ENCODE measurements at places on chromosomes 13 and 19. TPM values are rescaled to one million over a fixed set of nuclear protein-coding genes. Genes with fewer than 3 reads are reported as not detected.
A peak's percentile ranks its signal among the peaks of the same experiment; 100 is the strongest.

DNA sequence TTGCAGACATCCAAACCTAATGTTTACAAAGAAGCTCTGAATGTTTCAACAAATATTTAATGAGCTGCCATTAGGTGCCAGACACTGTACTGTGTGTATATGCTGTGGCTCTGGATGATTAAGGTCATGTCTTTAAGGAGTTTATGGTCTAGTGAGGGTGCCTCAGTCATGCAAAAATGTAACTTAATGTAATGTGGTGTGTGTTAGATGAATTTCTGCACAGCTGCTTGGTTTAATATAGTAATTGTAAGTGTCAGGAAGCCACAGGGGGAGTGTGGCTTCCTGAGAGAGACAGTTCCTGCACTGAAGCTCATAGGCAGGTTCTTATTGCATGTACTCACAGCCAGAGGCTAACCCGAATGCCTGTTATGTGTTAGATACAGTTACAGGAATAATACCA lies 43.3 kb downstream of the SPATA13 start:
- no peaks in the 10 kb centered on the region for H3K27me3 ChIP-seq
- H3K4me3 ChIP-seq = no peak overlapping the region
- DNase-seq = no peak
- H3K36me3 ChIP-seq = no peaks in the 10 kb centered on the region

DNA sequence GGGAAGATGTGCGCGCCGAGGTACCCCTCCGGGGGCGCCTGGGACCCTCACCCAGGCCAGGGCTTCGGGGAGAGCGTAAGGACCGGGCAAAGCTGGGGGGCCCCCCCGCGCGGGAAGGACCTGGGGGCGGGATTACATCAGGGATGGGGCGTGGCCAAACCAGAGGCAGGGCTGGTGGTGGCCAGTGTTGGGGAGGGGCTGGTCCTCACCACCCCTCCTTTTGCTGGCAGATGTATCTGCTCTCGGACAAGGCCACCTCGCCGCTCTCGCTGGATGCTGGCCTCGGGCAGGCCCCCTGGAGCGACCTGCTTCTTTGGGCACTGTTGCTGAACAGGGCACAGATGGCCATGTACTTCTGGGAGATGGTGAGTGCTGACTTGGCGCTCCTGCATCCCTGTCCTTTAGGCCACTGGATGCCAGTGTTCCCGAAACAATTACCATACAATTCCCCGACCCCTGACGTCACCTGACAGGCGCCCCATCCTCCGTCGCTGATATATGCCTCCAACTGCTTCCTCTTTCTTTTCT lies 25.3 kb downstream of the TRPM4 start:
- no peaks in the 10 kb centered on the region for H3K27me3 ChIP-seq
- H3K4me3 ChIP-seq = no peak overlapping the region
- no peaks in the 10 kb centered on the region for H3K4me1 ChIP-seq
- no peak overlapping the region for H3K27ac ChIP-seq
- peaks cover 1% of the 10 kb centered on the region for H3K36me3 ChIP-seq

GRCh38 chr13:49627831-49628652 lies at the start of gene ARL11:
TSS of gene ARL11 (plus strand) at chr13:49628507. CDS start at chr13:49630448, 1,941 bp downstream.
- DNase-seq = no peak
- H3K27me3 ChIP-seq = no peaks in the 10 kb centered on the region
- H3K4me3 ChIP-seq = no peak within 1 kb of the TSS
- no peaks in the 10 kb centered on the region for H3K4me1 ChIP-seq

DNA sequence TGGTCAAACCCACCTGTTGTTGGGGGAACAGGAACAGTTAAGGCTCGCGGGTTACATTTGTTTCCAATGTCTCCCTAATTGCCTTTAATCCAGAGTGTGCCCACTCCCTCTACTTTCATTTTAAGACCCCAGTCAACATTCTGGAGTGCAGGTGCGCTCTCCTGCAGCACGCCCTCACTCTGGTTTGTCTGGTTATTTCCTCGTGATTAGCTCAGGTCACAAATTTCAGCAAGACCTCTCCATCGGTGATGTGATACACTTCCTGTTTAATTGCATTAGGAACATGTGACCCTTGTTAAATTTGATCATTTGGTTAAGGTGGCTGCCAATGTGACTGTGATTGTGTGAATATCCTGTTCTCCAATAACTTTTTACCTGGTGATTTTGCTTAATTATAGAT lies 53.0 kb downstream of the TEX29 start:
- H3K27ac ChIP-seq = no peak overlapping the region
- H3K4me3 ChIP-seq = no peak overlapping the region
- H3K4me1 ChIP-seq = no peaks in the 10 kb centered on the region
- no peaks in the 10 kb centered on the region for H3K36me3 ChIP-seq
- H3K27me3 ChIP-seq = no peaks in the 10 kb centered on the region

GRCh38 chr13:113365583-113365970 lies 1.6 kb upstream of the GRTP1 start:
- no peak for DNase-seq
- H3K4me3 ChIP-seq = no peak overlapping the region
- H3K4me1 ChIP-seq = no peaks in the 10 kb centered on the region
- no peak overlapping the region for H3K27ac ChIP-seq
- no peaks in the 10 kb centered on the region for H3K36me3 ChIP-seq
- H3K27me3 ChIP-seq = peaks cover 8% of the 10 kb centered on the region

Gene SYDE1
- total RNA-seq = 17.5 TPM

DNA sequence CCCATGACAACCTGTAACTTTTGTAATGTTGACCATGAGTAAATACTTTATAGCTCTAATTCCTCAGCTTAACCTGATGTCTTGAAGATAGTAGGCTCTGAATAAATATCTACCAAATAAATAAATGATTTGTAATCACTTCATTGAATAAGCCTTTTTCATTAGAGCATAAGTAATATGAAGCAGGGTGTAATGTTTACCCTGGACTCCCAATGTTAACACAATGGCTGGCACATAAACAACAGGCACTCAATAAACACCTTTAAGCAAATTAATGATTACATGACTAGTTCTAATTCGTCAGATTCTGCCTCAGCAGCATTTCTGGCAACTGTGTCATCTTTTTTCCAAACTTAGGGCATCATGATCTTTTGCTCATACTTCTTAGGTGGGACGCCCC lies 396.3 kb downstream of the LIG4 start:
- no peak overlapping the region for H3K27ac ChIP-seq
- H3K36me3 ChIP-seq = no peaks in the 10 kb centered on the region
- no peak overlapping the region for H3K4me3 ChIP-seq
- H3K4me1 ChIP-seq = no peaks in the 10 kb centered on the region

DNA sequence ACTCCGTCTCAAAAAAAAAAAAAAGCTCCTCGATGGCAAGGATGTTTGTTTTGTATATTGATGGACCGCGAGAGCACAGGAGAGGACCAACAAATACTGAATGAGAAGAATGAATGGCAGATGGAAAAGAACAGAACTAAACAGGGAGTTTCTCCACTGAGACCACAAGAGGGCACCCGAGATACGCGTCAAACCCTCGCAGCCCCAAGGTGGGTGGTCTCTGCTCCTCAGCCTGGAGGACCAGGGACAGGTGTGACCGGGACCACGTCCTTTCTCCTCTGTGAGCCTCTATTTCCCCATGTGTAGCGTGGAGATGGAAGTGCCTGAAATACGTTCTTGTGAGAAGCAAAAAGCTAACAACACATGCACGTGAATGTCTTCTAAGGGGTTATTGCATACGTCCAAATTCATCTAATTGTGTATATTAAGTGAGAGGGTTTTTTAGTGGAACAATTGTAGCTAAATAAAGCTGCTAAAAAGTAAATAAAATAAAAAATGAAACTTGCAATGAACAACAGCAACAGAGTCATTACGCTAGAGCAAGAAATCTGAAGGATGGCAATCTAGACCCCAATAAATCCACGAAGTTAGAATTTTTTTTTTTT lies 8.3 kb upstream of the CDC42EP5 start:
- no peaks in the 10 kb centered on the region for H3K4me1 ChIP-seq
- no peaks in the 10 kb centered on the region for H3K36me3 ChIP-seq
- H3K27me3 ChIP-seq = no peaks in the 10 kb centered on the region
- no peak overlapping the region for H3K4me3 ChIP-seq

Gene RASL11A
- 82.2 TPM for total RNA-seq

DNA sequence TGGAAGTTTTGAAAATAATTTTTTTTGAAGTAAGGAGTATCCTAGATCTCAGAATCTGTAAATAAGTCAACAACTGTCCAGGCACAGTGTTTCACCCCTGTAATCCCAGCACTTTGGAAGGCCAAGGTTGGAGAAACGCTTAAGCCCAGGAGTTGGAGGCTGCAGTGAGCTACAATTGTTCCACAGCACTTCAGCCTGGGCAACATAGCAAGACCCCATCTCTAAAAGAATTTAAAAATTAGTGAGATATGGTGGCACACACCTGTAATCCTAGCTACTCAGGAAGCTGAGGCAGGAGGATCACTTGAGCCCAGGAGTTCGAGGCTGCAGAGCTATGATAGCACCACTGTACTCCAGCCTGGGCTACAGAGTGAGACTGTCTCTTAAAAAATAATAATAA lies 87.2 kb upstream of the ZNF507 start:
- no peaks in the 10 kb centered on the region for H3K4me1 ChIP-seq
- H3K27ac ChIP-seq = no peak overlapping the region
- no peak for DNase-seq
- H3K36me3 ChIP-seq = no peaks in the 10 kb centered on the region

DNA sequence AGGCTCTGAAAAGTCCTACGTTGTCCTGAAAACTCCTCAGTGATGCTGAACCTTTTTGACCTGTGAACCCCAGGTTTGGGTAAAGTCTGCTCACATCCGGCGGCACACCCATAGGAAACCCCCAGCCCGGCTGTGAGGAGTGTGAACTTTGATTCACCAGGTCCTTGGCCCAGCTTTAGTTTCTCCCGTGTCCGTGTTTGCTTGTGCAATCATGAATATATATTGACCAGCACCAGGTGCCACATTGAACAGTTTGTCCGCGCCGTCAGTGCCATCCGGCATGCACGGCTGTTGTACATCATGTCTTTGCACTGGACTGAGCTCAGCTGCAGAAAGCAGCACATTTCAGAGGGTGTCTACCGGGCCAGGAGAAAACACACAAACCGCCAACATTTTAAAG lies 45.3 kb downstream of the NFIC start:
- peaks cover 9% of the 10 kb centered on the region for H3K36me3 ChIP-seq
- DNase-seq = no peak
- peaks cover 11% of the 10 kb centered on the region for H3K4me1 ChIP-seq
- no peak overlapping the region for H3K27ac ChIP-seq
- no peak overlapping the region for H3K4me3 ChIP-seq

- no peaks in the 10 kb centered on the region for H3K4me1 ChIP-seq
- no peak overlapping the region for H3K4me3 ChIP-seq
- H3K27me3 ChIP-seq = no peaks in the 10 kb centered on the region
- H3K36me3 ChIP-seq = no peaks in the 10 kb centered on the region
Observed at GRCh38 chr13:24232037-24232436, 71.5 kb downstream of the SPATA13 start.

Gene TMEM150B
- not detected for total RNA-seq

Gene NOTCH3
- total RNA-seq = 26.4 TPM

DNA sequence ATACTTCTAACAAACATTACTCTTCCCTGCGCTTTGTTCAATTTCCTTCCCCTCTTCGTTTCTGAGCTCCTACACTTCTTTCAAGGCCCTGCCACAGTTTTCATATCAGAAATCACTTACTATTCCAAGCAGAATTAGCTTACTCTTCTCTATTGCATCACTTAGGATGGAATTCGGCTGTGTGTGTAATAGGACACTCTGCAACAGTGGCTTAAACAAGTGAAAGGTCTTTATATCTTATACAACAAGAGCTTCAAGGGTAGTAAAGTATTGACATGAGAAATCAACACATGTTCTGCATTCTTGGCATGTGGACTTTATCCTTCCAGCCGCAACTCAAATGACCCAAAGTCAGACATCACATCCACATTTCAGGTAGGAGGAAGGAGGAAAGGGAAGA lies 279.6 kb downstream of the PCDH20 start:
- no peaks in the 10 kb centered on the region for H3K4me1 ChIP-seq
- no peak overlapping the region for H3K27ac ChIP-seq
- peak; percentile 41 for DNase-seq
- no peaks in the 10 kb centered on the region for H3K36me3 ChIP-seq

DNA sequence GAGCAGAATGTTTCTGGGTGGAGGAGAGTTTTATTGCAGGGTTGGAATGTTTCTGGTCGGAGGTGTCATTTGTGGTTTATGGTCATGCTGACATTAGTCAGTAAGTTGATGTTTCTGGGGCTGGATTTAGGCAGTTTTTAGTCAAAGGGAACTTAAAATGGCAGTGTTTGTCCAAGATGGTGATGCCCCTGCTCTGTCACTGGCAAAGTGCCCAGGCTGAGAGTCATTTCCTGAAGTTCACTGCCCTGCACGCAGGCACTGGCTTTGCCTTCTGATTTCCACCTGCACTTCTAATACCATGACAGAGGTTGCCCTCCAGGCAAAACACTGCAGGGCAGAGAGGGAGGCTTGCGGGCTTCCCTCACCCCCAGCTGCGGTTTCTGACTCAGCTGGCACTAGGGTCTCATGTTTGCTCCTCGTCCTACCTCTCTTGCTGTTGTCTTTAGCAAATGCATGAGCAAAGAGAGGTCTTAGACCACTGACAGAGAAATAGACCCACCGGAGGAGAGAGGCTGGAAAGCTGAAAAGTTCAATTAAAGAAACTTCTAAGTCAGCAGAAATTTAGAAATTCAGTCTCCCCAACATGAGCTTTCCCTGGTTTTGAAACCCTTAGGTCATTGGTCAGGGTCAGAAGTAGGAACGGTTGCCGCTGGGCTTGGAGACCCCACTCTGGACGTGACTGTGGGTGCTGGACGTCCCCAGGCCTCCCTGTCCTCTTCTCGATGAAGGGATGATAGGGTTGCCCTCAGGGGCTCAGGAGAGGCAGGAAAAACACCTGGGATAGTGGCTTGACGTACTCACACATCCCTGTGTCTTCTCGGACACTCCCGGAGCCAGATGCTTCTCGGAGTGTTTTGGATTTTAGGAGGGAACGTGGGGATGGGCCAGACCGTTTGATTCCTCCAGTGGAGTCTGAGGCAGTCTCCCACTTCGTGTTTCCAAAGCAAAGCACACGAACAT lies 26.3 kb downstream of the TMEM255B start:
- peaks cover 4% of the 10 kb centered on the region for H3K4me1 ChIP-seq
- peak; percentile 77 for DNase-seq
- H3K4me3 ChIP-seq = no peak overlapping the region
- no peaks in the 10 kb centered on the region for H3K36me3 ChIP-seq

Gene CEACAM7
- total RNA-seq = not detected

- H3K4me1 ChIP-seq = no peaks in the 10 kb centered on the region
- H3K4me3 ChIP-seq = no peak overlapping the region
- H3K36me3 ChIP-seq = peaks cover 1% of the 10 kb centered on the region
- H3K27ac ChIP-seq = no peak overlapping the region
Observed at GRCh38 chr13:100519626-100520025, 69.0 kb downstream of the GGACT start.

- no peaks in the 10 kb centered on the region for H3K27me3 ChIP-seq
- no peaks in the 10 kb centered on the region for H3K4me1 ChIP-seq
- H3K36me3 ChIP-seq = peaks cover 5% of the 10 kb centered on the region
- no peak for DNase-seq
- H3K4me3 ChIP-seq = no peak overlapping the region
Observed at GRCh38 chr19:58429745-58430144, 10.2 kb downstream of the ZNF132 start.

- no peak for DNase-seq
- no peaks in the 10 kb centered on the region for H3K36me3 ChIP-seq
- H3K27me3 ChIP-seq = peaks cover 3% of the 10 kb centered on the region
- H3K4me3 ChIP-seq = no peak overlapping the region
- no peaks in the 10 kb centered on the region for H3K4me1 ChIP-seq
Observed at GRCh38 chr13:113761136-113761535, 2.1 kb downstream of the TMEM255B start.

- H3K27ac ChIP-seq = peak overlapping the region; percentile 100
- peak overlapping the region; percentile 43 for H3K4me3 ChIP-seq
- peak; percentile 76 for DNase-seq
Observed at GRCh38 chr19:44757735-44758505, 9.4 kb downstream of the BCL3 start.

GRCh38 chr19:2560369-2560768 lies 84.4 kb downstream of the GADD45B start:
- H3K27ac ChIP-seq = no peak overlapping the region
- peaks cover 4% of the 10 kb centered on the region for H3K27me3 ChIP-seq
- no peak for DNase-seq

All from fibroblast of lung (primary cell).